ENCODE measurements at places on chromosomes 5 and 9. TPM values are rescaled to one million over a fixed set of nuclear protein-coding genes. Genes with fewer than 3 reads are reported as not detected.

The FGF10 gene
- not detected for total RNA-seq

The PCDHGA4 gene
- total RNA-seq: 6.3 TPM

The PFDN1 gene
- total RNA-seq: 88.8 TPM

GRCh38 chr9:2964470-2964869 lies 120.6 kb upstream of the PUM3 start:
- no peak for DNase-seq

The AJM1 gene
- total RNA-seq: 8.1 TPM

GRCh38 chr9:124831642-124832364 lies 21.5 kb upstream of the WDR38 start:
- no peak for DNase-seq

- no peak for DNase-seq
These were observed 200.5 kb upstream of the ACTBL2 start for GRCh38 chr5:57683036-57683630.

- DNase-seq: peak; percentile 23
These were observed at the start of gene NSG2 for GRCh38 chr5:174045470-174046025. NSG2 (plus strand) TSS chr5:174045706; CDS start chr5:174046756, 1,050 bp downstream.

GRCh38 chr5:59665086-59665831 lies 228.3 kb downstream of the PDE4D start:
- DNase-seq: no peak
